ENCODE measurements at places on chromosomes 4 and X. TPM values are rescaled to one million over a fixed set of nuclear protein-coding genes. Genes with fewer than 3 reads are reported as not detected.

GRCh38 chr4:24702281-24702680 is 93.1 kb upstream of the SOD3 start:
- H3K36me3 ChIP-seq: no peaks in the 10 kb centered on the region
- no peak for DNase-seq
- no peaks in the 10 kb centered on the region for H3K27me3 ChIP-seq
- H3K27ac ChIP-seq: no peak overlapping the region
- H3K4me1 ChIP-seq: no peaks in the 10 kb centered on the region

DNA sequence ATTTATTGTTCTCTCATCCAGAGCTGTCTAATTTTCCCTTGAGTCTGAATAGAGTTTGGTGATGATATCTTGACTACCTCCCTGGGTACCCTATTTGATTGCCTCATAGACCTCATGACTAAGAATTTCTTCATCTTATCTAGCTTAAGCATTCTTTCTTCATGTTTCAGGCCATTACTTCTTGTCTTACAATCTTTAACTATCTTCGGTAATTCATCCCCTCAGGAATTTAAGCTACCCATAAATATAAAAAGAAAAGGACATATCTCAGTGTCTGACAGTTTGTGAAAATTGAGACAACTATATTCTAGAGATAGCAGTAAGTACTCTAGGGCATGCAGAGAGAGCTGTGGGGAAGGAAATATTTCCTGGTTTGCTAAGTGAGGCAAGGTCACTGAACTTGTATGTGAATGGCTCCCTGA is 466.1 kb upstream of the GRID2 start:
- no peaks in the 10 kb centered on the region for H3K36me3 ChIP-seq
- no peaks in the 10 kb centered on the region for H3K27me3 ChIP-seq
- no peak for DNase-seq

Gene SNX25
- total RNA-seq: 20.9 TPM

GRCh38 chr4:88511236-88511635 is 12.3 kb downstream of the PYURF start:
- H3K4me1 ChIP-seq: no peaks in the 10 kb centered on the region
- DNase-seq: no peak
- no peak overlapping the region for H3K27ac ChIP-seq
- no peak overlapping the region for H3K4me3 ChIP-seq
- H3K27me3 ChIP-seq: no peaks in the 10 kb centered on the region
- H3K36me3 ChIP-seq: no peaks in the 10 kb centered on the region

DNA sequence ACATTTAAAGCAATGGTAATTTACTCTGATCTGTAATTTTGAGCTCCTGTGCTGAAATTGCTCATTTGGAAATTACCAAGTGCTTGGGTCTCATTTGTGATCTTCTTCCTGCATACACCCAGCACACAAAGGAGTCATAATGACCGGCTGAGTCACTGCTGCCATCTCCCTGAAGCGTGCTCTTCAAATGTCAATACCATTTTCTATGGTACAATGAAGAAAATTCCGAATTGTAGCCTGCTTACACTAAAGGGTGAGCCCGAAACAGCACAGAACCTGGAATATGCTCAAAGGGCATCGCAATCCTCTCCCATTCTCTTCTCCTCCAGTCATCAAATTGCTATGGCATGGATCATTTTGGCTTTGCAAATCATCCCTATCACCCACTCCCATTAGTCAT is 140.5 kb downstream of the GRIA3 start:
- no peaks in the 10 kb centered on the region for H3K36me3 ChIP-seq
- H3K4me1 ChIP-seq: no peaks in the 10 kb centered on the region
- H3K27me3 ChIP-seq: no peaks in the 10 kb centered on the region
- no peak overlapping the region for H3K4me3 ChIP-seq
- no peak overlapping the region for H3K27ac ChIP-seq
- DNase-seq: no peak

- no peak overlapping the region for H3K4me3 ChIP-seq
- no peaks in the 10 kb centered on the region for H3K4me1 ChIP-seq
- H3K27me3 ChIP-seq: no peaks in the 10 kb centered on the region
- H3K27ac ChIP-seq: no peak overlapping the region
- no peak for DNase-seq
Observed at GRCh38 chrX:109389917-109390316, 92.0 kb downstream of the GUCY2F start.

- DNase-seq: no peak
- H3K27me3 ChIP-seq: no peaks in the 10 kb centered on the region
- no peaks in the 10 kb centered on the region for H3K4me1 ChIP-seq
- no peak overlapping the region for H3K4me3 ChIP-seq
- H3K27ac ChIP-seq: no peak overlapping the region
Observed at GRCh38 chr4:2836391-2836859, 7.2 kb upstream of the ADD1 start.

DNA sequence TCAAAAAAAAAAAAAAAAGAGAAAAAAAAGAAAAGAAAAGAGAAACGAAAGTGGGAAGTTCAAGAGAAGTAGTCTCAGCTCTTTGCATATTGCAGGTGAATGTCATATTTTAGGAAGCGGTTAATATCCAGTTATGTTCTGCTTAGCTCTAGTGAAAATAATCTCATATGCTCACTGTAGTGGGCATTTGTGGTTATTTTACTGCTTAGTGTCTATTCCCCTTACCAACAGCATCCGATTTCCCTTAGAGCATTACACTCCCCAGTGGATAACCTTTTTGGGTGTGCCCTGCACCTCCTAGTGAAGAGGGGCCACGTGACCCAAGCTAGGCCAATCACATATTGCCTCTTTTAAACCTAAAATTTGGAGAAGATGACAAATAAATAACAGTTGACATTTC is 111.2 kb upstream of the ZNF827 start:
- H3K4me3 ChIP-seq: no peak overlapping the region
- no peak for DNase-seq
- no peaks in the 10 kb centered on the region for H3K27me3 ChIP-seq
- no peak overlapping the region for H3K27ac ChIP-seq
- H3K36me3 ChIP-seq: no peaks in the 10 kb centered on the region

- peaks cover 21% of the 10 kb centered on the region for H3K4me1 ChIP-seq
- H3K4me3 ChIP-seq: peak overlapping the region; percentile 59
- H3K36me3 ChIP-seq: no peaks in the 10 kb centered on the region
- H3K27me3 ChIP-seq: no peaks in the 10 kb centered on the region
Observed at GRCh38 chr4:39044956-39045826, 13.0 kb upstream of the TMEM156 start.

- H3K27ac ChIP-seq: no peak overlapping the region
- H3K4me3 ChIP-seq: no peak overlapping the region
- H3K27me3 ChIP-seq: peaks cover 41% of the 10 kb centered on the region
Observed at GRCh38 chr4:5998333-5998936, 19.8 kb downstream of the C4orf50 start.

Measured in HCT116 (cell line).